Stimulated activated naive CD8-positive, alpha-beta T cell treated with anti-CD3 and anti-CD28 coated beads, Interleukin-15, amount 100 ng/mL, for 72 hours (primary cell): ENCODE measurements at places on chromosomes 12 and 14.

DNA sequence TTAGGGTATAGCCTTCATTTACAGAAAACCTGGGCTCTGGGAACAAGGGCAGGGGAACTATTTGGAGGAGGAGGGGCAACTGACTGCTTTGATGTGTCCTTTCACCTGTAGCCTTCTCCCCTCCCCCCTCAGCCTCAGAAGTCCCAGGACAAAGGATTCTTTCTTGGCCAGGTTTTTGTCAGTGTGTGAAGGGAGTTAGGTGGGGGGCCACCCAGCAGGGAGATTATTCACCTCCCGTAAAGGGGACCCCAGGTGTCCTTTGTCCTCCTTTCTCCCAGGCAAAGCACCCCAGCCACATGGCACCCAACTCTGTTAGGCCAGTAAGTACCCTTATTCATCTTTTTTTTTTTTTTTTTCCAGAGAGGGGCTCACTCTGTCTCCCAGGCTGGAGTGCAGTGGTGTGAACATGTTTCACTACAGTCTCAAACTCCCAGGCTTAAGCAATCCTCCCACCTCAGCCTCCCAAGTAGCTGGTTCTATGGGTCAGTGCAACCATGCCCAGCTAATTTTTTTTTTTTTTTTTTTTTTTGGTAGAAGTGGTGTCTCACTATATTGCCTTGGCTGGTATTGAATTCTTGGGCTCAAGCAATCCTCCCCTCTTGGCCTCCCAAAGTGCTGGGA lies 723 bp upstream of the NFE2 start:
- DNase-seq: no peak

GRCh38 chr14:79502136-79502750 lies 709.1 kb downstream of the DIO2 start:
- DNase-seq: no peak

GRCh38 chr12:83826112-83826511 lies 1086.5 kb downstream of the SLC6A15 start:
- DNase-seq: peak; percentile 13

GRCh38 chr12:132460571-132460970 lies 29.4 kb upstream of the FBRSL1 start:
- DNase-seq: no peak

DNA sequence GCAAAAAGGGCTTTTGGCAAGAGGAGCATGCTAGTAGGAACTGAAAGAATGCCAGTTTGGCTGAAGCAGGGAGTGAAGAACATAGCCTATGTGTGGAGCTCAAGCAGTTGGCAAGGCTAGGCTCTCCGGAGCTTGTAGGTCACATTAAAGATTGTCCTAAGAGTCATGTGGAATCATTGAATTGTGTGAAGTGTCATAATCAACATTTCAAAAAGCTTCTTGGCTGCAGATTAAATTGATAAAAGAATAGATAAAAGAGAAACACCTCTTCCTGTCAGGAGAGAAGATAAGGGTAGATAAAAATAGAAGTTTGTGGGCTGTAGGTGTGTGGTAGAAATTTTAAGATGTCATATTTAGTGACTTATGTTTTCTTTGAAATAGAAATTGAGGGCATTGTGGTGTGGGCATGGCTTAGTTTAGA lies 36.1 kb downstream of the CPSF6 start:
- DNase-seq: no peak

DNA sequence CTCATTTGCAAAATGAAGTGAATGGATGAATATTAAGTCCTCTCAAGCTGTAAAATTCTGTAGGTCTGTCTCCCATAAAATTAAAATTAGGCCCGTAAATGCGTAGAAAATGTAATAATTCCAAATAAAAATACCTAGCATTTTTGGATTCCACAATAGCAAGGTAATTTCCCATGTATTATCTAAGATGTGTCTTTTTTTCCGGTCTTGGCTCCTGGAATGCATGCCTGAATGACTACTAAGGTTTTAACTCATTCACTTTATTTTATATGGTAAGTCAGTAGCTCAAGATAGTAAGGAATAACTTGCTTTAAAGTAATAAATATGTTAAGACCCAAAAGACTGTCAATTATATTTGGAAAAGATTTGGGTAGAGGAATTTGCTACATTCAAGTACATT lies 11.1 kb downstream of the TXNRD1 start:
- no peak for DNase-seq

DNA sequence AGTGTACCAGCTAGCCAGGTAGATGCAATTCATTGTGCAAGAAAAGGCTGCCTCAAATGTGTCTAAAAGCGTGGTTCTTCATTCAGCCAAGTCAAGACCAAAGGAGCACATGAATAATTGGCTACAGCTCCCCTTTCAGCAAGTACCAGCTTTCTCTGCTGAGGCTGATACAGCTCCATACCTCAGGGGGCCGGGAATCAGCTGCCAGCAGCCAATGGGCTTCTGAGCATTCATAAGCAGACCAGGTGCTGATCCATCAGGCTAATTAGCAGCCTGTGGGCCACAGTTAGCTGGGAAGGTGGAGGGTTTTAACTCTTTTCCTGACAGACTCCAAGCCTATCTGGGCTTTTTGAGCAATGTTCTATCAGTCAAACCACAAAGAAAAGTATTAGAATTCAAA lies 264.7 kb downstream of the APAF1 start:
- DNase-seq: no peak

DNA sequence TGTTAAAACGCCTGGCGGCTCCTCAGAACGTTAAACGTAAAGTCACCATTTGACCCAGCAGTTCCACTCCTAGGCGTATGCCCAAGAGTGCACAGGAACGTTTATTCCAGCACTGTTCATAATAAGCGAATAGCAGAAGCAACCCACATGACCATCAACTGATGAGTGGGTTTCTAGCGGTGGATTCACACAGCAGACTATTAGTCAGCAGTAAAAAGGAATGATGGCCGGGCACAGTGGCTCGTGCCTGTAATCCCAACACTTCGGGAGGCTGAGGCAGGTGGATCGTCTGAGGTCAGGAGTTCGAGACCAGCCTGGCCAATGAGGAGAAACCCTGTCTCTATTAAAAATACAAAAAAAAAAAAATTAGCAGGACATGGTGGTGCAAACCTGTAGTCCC lies 22.4 kb upstream of the FBRSL1 start:
- no peak for DNase-seq

DNA sequence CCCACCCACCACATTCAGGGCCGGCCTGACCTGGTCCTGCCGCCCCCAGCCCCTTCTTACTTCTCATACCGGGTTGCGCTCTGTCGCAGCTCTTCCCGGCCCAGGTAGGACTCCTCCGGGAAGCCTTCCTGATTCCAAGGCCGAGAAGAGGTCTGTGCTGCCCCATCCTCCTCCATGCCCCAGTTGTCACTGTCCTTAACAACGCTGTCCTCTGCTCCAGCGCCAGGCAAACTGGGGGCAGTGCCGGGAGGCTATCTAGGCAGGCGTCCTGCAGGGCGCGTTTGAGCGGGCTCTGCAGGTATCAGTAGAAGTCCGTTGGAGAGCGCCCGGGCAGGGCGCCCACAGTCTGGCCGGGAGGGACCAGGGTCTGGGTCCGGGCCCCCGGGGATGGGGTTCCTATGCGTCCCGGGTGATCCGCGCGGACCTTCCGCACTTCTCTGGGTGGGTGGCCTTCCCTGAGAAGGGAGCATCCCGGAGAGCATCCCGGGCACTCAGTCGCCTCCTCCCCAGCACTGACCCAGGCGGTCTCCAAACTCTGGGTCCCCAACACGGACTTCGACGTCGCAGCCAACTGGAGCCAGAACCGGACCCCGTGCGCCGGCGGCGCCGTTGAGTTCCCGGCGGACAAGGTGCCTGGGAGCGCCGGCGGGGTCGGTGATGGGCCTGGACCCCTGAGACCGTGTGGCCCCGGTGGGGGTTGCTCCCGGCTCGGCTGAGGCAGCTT lies 900 bp downstream of the AMN start:
- DNase-seq: no peak

DNA sequence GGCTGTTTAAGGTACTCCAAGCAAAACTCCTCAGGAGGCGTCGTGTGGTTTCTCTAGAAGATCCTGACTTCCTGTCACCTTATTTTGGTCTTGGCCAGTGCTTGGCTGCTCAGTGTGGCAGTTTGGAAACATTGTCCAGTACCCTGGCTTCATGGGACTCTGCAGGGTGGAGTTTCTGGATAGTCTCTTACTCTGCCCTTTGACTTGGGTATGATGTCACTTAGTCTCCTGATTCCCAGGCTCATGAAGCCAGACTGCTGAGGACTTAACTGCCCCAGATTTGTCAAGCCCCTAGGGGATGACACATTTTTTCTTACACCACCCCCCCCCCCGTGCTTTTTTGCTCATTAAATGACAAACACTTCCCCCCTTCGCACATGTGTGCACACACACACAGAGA lies 82.7 kb downstream of the ADCK1 start:
- no peak for DNase-seq

DNA sequence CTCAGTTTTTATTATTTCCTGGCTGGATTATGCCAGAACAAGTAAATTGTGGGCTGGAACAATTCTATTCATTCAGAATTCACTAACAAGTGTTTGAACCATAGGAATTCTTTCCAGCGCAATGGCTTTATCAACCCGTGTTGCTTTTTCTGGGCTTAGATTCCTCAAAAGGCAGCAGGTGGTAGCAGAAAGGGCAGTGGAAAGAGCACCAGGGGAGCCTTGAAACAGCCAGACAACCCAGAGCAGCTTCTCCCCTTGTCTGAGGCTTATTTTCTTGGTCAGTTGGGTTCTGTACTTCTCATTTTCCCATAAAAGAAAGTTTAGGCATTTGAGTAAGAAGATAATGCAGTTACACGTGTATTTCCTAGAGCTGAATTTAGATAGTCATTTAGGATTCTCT lies 130.7 kb downstream of the OTOGL start:
- no peak for DNase-seq

- DNase-seq: no peak
Observed at GRCh38 chr12:62774794-62775193, 160.2 kb downstream of the PPM1H start.

GRCh38 chr12:48980953-48981756 lies 3.0 kb downstream of the WNT1 start:
- DNase-seq: no peak

DNA sequence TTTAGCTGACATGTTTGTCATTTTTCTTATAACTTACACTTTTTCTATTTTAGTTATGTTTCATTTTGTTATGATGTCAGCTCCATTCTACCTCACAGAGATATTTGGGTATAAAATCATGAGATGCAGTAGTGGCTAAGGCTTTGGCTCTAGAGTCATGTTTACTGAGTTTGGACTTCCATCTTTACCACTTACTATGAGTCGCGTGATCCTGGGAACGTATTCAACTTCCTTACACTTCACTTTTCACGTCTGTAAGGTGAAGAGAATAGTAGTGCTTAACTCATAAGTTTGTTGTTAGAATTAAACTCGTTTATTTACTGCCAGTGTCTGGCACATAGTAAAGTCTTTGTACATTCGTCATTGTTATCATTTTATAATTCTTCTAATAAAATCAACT lies 126.3 kb downstream of the ERC1 start:
- no peak for DNase-seq

DNA sequence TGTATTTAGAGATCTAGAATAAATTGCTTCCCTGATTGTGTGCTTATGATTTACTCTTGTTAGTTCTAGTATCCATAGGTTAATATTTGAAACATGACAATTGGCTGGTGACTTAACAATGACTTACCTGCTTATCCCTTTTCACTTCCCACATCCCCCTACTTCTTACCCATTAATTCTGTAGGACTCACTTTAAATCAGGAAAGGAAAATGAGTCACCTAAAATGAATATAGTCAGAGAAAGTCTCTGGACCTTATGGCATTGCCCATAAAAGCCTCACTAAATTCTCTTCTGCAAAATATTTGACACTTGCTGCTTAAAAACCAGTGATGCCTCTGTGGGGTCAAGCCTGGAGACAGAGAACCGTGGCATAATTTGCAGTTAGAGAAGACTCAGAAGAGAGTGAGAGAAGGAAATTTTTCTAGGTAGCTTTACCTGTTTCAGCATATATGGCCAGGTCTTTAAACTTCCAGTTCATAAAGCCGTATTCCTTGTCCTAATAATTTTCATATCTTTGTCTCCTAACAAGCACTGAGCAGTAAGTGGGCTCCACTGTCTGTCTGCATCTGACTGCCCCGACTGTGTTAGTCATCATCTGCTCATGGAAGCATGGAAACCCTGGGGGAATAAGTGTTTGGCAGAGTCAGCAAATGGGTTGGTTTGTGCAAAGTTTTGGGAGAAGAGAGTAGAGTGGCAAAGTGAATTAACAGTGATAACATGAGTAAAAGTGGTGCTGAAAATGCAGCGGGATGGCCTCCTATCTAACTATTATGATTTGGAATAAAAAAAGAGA lies 294.4 kb downstream of the AKAP6 start:
- DNase-seq: no peak

GRCh38 chr14:103317976-103318580 lies 16.0 kb upstream of the EIF5 start:
- DNase-seq: no peak

- DNase-seq: peak; percentile 6
Observed at GRCh38 chr12:105235281-105235731, 668 bp downstream of the APPL2 start.

- no peak for DNase-seq
Observed at GRCh38 chr14:100246809-100247428, 8.0 kb downstream of the YY1 start.

DNA sequence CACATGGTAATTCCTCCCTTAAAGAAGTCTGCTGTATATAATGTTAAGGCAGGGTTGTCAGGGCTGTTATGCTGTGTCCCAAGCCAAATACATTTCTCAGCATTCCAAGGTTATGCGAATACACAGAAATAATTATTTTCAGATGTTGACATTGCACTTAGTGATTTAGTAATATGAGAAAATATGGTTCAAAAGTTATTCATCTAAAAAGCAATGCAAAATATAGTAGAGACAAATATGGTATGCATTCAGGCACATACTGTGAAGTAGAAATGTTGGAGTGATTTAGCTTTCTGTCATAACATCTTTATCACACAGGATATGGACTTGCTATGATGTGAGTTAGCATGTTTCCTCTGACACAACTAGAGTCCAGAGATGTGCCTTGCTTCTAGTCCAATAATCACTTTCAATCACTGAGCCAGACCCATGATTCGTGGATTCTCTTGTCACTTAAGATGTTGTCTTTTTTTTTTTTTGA lies 70.0 kb downstream of the PDE3A start:
- no peak for DNase-seq

- peak; percentile 74 for DNase-seq
Observed at GRCh38 chr12:7188562-7189397, 706 bp upstream of the PEX5 start.

DNA sequence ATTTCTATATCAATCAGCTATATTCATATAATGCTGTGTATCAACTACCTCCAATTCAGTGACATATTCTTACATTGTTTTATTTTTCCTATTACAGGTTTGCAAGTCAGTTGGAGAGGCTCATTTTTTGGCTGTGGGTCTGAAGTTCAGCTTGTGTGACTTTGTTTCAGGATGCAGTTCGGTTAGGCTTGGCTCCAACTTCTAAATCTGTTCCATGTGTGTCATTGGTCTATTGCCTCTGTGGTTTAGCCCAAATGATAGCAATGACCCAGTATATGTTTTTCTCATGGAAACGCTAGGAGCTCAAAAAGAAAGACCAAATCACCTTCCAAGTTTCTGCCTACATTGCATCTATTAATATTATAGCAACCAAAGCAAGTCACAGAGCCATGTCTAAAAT lies 848.6 kb upstream of the LRFN5 start:
- no peak for DNase-seq

- no peak for DNase-seq
Observed at GRCh38 chr12:54564768-54565167, 15.4 kb downstream of the PDE1B start.

GRCh38 chr12:68962877-68963855 lies 30.2 kb upstream of the CPM start:
- DNase-seq: no peak
